Fibroblast of skin of abdomen (primary cell): ENCODE measurements at places on chromosomes 3 and 15.
A peak's percentile ranks its signal among the peaks of the same experiment; 100 is the strongest.

DNA sequence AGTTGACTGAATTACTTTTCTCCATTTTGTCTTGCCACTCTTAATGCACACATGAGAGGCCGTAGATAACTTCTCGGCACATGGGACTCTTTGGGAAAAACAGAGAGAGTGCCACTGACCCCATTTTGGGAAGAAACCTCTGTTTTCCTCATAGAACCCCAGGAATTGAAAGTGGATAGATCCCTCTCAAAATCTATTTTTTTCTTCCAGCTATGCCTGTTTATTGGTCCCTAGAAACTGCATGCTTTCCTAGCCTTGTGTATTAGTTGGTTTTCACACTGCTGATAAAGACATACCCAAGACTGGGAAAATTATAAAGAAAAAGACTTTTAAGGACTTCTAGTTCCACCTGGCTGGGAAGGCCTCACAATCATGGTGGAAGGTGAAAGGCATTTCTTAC is 23.7 kb upstream of the TMEM45A start:
- no peak for DNase-seq

GRCh38 chr3:99686955-99687612 is 48.7 kb downstream of the COL8A1 start:
- DNase-seq, result peak; percentile 65

DNA sequence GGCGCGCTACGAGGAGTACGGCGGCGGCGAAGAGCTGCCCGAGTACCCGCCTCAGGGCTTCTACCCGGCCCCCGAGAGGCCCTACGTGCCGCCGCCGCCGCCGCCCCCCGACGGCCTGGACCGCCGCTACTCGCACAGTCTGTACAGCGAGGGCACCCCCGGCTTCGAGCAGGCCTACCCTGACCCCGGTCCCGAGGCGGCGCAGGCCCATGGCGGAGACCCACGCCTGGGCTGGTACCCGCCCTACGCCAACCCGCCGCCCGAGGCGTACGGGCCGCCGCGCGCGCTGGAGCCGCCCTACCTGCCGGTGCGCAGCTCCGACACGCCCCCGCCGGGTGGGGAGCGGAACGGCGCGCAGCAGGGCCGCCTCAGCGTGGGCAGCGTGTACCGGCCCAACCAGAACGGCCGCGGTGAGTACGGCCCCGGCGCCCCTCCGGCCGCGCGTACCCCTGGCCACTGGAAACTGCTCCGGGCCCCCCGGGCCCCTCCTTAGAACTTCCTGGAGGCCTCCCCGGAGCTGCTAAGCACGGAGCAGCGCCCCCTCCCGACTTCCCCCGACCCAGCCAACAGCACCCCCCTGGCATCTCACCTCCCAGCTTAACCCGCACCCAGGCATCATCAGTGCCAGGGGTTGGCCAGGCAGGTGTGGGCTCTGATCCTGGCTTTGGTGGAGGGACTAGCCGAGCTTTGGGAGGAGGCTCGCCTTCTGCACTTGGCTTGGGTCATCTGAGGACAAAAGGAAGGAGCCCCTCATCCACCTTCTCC is 1.4 kb downstream of the LOXL1 start:
- no peak for DNase-seq

DNA sequence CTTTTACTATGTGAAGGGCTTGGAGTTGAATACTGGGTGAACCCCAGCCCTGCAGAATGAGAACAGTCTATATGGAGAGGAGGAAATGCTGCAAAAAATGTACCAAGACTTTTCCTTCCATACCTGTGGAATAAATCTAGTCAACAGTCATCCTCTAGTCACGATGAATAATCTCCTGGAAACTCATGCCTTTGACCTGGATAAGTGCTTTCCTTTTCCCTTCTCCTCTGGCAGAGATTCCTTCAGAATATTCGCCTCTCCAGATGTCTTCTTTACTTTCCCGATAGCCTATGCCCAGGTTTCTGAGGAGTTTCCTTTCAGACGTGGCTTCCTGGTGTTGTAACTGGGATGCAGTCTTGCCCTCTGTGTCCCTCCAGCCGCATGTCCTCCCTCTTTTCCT is 28.1 kb downstream of the CCNL1 start:
- no peak for DNase-seq

GRCh38 chr3:160159341-160159740 is 65.9 kb upstream of the C3orf80 start:
- DNase-seq, result no peak
